ENCODE measurements at places on chromosomes 3 and 15.

GRCh38 chr3:121654493-121655385 is 6.0 kb downstream of the HCLS1 start:
- DNase-seq: no peak

GRCh38 chr3:17349093-17349492 is 393.3 kb downstream of the TBC1D5 start:
- DNase-seq: no peak

GRCh38 chr3:17645074-17645698 is 97.2 kb downstream of the TBC1D5 start:
- peak; percentile 67 for DNase-seq

DNA sequence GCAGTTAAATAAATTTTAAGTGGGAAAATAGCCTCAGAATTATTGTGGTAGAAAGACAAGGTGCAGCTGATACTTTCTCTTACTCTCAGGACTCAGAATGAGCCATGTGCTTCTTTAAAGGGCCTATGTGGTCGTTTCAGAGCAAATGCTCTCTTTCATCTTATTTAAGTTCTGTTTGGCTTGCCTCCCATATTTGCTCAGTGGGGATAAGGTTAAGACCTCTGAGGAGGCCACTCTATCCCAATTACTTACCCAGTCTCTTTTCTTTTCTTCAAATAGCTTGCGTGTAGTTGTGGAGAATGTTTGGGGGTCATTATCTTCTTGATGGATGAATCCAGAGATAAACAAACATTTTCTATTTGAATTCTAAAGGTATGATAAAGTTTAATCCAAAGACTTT is 221.9 kb downstream of the RBMS3 start:
- no peak for DNase-seq

DNA sequence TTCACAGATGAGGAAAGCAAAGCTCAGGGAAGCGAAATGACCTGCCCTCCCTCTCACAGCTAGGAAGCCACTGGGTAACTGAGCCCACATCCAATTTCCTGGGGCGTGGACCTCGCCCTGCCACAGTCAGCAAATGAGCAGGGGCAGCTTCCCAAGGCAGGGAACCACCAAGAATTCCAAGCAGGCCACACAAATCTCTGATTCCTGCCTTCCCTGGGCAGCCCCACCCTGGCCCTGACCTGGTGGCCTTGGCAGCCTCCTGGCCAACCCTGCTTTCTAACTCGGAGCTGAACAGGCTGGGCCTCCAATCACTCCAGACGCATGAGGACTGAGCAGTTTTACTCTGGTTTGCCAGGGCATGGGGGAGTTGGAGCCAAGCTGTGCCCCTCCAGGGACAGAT is 203.7 kb upstream of the TLE3 start:
- no peak for DNase-seq

- peak; percentile 34 for DNase-seq
These were observed 82.2 kb downstream of the KLF15 start for GRCh38 chr3:126274735-126275619.

GRCh38 chr3:25427942-25428788 is at the start of gene RARB:
Gene RARB (plus strand): TSS chr3:25428263. CDS start chr3:25428732, 469 bp downstream.
- DNase-seq: peak; percentile 84

DNA sequence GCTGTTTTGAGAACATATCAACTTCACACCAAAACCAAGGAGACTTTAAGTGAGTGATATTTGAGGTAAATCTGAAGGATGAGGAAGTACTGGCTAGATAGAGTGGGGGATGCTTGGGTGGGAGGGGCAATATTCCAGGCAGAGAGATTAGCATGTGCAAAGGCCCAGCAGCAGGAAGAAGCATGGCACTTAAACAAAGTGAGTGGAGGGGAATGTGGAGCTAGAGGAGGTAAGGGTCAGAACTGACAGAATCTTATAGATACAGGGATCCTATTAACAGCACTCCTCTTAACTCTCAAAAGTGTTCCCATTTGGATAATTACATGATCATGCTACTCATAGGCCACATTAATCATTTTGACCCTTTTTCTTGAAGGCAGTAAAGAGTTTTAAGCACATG is 41.4 kb upstream of the SPRED1 start:
- no peak for DNase-seq

GRCh38 chr3:40329071-40329470 is 19.6 kb downstream of the EIF1B start:
- no peak for DNase-seq

Measured in kidney glomerular epithelial cell (primary cell).